ENCODE measurements at places on chromosomes 7 and 10.

- no peak for DNase-seq
Observed at GRCh38 chr7:111198255-111198654, 107.3 kb downstream of the LRRN3 start.

DNA sequence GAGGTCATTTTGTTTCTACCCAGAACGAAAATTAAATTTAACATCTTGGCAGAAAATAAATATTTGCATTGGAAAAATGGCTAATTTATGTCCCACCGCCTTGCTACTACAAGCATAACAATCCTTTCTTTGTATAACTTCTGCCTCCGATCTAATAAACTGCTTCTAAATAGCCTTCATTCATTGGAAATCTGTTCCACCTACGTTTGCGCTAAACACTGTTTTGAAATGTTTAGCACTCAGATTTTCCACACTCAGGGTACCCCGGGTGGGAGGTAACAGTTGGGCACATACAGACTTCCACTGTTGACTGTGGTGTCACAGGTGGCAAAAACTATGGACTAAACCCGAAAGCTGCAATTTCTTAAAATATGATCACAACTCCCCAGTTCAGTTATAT is 96.4 kb downstream of the FGFR2 start:
- DNase-seq: no peak

DNA sequence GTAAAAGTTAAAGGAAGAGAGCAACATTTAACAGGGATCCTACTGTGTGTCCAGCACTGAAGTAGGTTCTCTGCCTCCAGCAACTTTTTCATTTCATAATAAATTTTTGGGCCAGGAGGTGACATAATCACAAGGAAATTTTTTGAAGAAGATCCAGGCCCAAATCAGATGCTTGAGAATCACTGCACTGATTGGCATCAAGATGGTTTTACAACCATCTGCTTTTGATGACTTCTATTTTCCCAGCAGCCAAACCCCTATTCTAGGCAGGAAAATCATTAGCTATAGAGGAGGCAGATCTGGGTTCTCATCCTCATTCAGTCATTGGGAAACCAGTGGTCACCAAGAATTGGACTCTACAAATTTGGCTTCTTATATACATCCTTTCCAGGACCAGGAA is 79.0 kb downstream of the ARL4A start:
- no peak for DNase-seq

DNA sequence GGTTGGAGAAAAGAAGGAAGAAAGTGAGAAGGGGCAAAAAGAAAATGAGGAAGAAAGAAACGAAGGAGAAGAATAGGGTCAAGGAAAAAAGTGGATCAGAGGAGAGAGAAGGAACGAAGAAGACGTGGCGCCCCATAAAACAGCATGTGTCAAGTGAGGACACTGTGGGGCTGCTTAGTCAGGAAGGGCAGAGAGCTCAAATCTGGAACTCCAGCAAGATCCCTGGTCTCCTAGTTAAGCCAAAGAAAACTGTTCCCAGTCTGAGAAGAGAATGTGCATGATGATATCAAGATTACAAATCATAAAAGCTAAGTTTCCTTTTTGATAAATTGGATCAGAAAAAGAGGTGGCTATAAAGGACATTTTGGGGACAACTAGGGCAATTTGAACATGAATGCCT is 33.0 kb downstream of the CREB3L2 start:
- no peak for DNase-seq

DNA sequence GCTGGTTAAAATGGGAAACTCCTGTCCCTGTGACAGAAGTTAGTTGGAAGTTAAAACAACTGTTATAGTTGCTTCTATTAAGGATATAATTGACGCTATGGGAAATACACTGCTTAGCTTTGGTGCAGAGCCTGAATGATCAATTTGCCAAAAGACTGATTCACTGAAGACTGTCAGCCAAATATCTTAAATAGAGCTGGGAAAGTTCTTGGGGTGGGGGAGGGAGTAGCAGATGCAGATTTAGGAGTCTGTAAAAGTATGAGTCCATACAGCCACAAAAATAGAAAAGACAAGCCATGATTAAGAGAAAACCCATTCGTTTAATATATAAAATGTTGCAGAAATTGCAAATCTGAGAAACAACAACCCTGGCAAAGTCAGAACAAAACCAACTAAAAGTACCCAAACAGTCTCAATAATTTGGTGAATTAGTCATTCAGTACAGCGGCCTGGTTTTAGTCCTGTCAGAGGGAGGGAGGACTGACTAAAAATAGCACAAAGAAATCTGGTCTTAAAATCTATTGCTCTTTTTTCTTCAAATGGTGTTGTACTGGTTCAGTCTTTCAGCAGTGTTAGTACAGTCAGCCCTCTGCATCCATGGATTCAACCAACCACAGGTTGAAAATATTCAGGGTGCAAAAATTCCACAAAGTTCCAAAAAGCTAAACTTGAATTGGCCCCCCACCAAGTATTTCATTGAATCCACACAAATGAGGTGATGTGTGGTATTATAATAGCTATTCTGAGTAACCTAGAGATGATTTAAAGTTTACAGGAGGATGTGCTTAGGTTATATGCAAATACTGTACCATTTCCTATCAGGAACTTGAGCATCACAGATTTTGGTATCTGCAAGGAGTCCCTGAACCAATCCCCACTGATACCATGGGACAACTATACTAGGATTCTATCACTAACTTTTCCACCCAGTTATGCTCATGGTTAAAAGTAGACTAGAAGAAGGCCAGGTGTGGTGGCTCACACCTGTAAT is 30.0 kb downstream of the STK17A start:
- DNase-seq: no peak

GRCh38 chr10:98169379-98169778 is 34.9 kb downstream of the R3HCC1L start:
- DNase-seq: no peak

- no peak for DNase-seq
Observed at GRCh38 chr10:45427262-45427969, 53.4 kb downstream of the ALOX5 start.

- no peak for DNase-seq
Observed at GRCh38 chr7:121610243-121610642, 214.1 kb upstream of the FAM3C start.

- DNase-seq: no peak
Observed at GRCh38 chr7:37952240-37952639, 31.8 kb downstream of the EPDR1 start.

DNA sequence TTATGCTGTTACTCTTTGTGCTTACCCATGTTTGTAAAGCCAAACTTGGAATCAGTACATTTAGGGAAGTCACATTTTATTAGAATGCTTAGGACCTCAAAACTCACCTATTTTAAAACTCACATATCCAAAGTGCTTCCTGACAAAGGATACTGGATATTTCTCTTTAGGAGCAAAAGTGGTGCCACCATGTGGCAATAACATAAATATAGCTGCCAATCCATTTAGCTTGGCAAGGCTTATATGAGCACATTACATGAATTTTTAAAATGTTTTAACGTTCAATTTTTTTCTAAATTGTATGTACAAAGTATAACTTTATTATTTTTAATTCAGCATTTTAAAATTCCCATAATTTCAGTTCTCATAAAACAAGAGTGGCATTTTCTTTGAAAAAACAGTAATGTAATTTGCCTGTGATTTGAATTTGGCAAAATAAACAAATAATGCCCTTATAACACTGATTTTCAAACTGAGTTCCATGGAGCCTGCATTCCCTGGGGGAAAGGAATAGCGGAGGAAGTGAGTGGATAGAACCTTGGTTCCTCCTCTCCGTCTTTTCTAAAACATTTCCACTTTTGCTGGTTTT is 75.4 kb downstream of the HDAC9 start:
- peak; percentile 29 for DNase-seq

DNA sequence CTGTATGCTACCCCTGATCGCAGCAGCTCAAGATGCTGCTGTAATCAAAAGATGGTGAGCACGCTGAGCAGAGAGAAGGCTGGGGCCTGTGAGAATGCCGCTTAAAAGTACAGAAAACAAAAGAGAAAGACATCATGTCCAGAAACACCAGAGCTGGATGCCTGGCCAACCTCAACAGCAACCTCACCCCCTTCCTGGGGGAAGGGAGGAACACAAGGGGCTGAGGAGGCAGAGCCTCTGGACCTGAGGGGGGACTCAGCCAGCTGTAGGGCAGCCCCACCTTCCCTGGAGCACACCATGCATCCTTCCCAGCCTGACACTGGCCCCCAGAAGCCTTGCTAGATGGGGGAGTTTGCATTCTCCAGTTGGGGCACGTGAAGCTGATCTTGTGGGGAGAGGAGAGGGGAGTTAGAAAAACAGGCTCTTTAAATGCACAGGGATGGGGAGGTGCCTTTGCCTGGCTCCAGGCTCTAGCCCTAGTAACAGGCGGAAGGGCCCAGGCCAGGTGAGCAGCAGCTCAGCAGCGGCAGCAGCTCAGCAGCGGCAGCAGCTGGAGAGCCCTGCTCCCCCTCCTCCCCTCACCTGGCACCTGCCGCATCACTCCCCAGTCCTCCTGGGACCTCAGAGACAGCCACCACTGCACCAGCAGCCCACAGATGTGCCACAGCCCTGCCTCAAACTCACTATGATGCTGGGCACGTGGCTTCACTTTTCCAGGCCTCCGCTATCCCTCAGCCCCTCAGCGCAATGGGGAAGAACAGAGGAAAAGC is 156.3 kb downstream of the NEURL1 start:
- DNase-seq: no peak

Measured in NCI-H1436 (cell line).